ENCODE measurements at places on chromosomes 7 and 10.

- DNase-seq, result no peak
These were observed 34.1 kb upstream of the INPP5F start for GRCh38 chr10:119691726-119692125.

DNA sequence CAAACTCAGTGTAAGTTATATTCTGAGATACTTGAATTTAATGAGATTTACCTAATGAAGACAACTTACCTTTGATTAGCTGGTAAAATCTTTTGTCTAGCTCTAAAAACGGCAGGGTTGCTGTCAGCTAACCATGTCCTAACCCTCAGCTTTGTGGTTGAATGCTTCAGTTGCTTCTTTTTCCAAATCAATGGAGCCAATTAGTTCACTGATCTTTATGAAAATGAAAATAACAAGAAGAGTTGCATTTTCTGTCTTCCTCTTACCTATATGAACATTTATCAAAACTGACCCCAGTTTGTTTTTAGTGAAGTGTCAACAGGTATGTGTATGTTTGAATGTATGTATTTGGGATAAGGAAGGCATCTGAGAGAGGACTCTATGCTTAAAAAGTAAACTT lies 253.1 kb upstream of the MTPN start:
- no peak for DNase-seq

GRCh38 chr7:28754027-28754426 lies 204.1 kb downstream of the TRIL start:
- no peak for DNase-seq

DNA sequence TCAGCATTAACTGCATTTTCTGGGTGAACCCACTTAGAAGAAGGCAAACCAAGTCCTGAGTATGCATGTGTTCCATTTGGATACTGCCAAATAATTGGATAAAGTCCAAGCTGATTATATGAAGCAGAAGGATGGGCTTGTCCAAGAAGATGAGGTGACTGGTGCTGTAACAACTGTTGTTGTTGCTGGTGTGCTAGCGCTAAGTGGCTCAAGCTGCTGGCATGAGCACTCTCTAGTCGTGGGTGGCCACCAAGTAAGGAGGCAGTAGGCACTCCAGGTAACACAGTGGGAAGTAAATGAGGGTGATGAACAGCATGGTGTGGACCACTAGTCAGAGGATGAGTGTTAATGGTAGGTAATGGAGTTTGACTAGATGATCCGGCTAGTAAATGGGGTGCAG lies 80.4 kb downstream of the NRBF2 start:
- DNase-seq, result no peak

DNA sequence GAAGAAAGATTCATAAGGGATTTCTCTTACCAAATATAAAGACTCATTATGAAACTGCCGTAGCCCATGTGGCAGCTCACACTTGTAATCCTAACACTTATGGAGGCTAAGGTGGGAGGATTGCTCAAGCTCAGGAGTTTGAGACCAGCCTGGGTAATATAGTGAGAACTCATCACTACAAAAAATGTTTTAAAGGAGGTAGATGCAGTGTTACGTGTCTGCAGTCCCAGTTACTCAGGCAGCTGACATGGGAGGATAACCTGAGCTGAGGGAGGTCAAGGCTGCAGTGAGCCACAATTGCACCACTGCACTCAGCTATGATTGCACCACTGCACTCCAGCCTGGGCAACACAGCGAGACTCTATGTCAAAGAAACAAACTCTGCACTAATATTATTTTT lies 18.1 kb upstream of the DNA2 start:
- DNase-seq, result no peak

- no peak for DNase-seq
These were observed 5.3 kb downstream of the GLRX3 start for GRCh38 chr10:130141460-130141859.

- no peak for DNase-seq
These were observed 92.4 kb upstream of the KLF6 start for GRCh38 chr10:3877211-3878000.
